ENCODE measurements at places on chromosomes 5 and 9.

DNA sequence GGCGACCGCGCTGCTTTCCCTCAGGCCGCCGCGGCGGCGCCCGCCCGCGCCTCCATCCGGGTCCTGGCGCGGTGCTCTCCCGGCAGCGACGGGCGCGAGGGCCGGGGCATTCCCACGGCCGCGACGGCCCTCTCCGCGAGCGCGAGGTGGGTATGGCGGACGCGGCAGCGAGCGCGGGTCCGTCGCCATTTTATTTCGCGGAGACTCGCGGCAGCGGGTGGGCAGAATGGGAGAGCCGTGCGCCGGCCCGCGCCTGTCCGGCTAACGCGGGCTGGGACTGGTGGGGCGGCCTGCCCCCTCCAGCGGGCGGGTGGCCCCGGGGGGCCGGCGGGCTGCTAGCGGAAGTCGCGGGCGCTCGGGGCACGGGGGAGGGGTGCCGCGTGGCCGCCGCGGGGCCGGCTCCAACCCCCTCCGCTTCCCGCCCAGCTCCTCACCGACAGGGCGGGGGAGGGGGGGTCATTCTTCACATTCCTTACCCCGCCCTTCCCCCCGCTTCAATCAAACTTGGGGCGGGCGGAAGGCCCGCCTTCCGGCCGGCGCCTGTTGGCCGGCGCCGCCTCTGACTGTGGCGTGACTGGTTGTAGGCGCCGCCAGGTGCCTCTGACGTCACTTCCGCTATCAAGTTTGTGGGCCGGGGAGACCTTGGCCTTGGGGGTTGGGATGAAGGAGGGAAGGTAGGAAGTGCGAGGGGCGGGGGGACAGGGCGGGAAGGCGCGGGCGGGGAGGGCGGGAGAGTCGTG is 82.1 kb downstream of the PTPDC1 start:
- DNase-seq, result peak; percentile 98

DNA sequence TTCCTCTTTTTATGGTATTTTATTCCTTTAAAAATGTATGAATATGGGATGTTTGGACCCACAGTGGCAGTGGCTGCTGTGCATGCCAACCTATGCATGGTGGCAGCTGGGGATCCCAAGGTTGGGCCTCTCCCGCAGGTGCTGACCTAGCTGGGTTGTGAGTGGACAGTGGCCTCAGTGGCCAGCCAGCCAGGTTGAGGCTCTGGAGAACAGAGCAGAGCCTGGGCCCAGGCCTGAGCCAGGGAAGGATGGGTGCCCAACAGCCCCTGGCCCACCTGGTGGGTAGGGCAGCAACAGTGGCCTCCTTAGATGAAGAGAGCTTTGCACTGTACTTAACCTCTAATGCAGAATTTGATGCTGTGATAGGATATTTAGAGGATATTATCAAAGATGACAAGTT is 624.8 kb downstream of the CHSY3 start:
- DNase-seq, result no peak

DNA sequence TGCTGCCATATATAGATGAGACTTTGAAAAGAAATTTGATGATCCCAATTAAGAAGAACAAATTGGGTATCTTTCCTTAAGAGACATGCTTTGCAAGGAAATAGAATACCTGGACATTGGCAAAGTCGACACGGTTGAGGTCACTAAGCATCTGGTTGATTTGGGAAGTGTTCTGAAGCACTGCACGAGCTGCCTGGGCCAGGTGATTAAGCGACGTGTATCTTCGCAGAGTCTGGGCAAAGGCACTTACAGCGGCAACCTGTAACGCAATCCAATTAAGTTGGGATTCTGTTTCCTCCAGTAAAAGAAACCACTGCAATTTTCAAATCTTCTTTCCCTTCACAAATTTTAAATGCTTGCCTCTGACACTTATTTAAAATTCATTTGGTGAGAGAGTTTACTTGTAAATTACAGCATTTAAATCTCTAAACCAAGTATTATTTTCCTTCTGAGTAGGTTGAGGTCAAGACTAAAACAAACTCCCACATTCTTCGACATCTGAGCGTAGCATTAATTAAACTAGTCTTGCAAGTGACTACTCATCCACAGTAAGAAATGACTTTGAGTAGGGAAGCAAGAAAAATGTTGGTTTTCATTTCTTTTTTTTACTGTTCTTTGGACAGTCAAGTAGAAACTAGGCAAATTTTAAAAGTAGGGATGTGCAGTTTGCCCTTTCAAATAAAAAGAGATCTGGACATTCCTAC is 262.8 kb downstream of the RFX3 start:
- DNase-seq, result no peak

- no peak for DNase-seq
Observed at GRCh38 chr5:54551292-54551691, 33.7 kb downstream of the SNX18 start.

DNA sequence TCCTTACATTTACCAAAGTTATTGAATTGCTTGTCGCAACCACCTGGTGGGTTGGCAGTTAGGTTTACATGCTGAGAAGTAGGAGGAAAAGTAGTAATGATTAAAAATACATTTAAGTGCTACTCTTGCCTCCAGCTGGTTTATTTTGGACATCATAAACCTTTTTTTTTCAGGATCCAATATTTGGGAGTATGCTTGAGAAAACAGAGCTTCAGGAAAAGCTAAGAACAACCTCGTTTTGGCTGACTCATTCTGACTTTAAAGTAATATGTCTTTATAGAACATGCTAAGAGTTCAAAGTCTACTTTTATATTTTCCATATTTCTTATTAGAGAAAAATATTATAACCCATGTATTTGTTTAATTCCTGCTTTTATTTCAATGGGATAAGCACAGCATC is 41.7 kb upstream of the BNC2 start:
- no peak for DNase-seq

DNA sequence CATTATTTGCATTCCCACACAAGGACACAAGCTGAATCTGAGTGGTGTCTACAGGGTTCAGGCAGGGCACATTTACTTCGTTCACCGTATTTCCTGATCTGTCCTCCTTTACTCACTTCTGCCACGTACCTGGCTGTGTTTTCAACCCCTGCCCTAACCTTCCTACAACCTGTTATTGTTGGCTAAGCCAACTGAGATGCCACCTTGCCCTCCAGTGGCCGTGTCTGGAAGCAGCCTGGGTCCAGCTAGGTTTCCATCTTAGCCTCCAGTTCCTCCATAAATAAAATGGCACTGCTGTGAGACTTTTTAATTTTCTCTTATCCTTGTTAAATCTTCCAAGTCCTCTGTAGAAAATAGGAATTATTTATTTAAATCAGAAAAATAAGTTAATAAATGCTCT is 64.8 kb downstream of the ATP10B start:
- no peak for DNase-seq

- DNase-seq, result no peak
Observed at GRCh38 chr5:55535199-55535905, 588 bp upstream of the PLPP1 start.

DNA sequence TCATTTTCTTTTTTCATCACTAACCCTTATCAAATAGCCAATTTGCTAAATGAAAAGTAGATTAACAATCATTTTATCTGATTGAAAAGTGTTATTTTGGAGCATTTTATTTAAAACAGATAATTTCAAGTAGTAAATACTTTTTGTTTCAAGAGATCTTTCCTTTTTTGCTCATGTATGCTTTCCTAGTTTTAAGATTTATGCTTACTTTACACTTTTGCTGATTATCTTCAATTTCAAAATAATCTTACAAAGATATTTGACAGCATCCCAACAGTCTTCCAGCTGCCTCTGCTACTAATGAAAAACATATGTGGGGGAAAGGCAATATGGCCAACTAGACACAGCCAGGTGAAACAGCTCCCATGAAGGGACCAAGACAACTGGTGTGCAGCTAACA is 1027.3 kb upstream of the CDH9 start:
- no peak for DNase-seq

GRCh38 chr5:54160329-54160728 is 150.0 kb downstream of the ARL15 start:
- no peak for DNase-seq

DNA sequence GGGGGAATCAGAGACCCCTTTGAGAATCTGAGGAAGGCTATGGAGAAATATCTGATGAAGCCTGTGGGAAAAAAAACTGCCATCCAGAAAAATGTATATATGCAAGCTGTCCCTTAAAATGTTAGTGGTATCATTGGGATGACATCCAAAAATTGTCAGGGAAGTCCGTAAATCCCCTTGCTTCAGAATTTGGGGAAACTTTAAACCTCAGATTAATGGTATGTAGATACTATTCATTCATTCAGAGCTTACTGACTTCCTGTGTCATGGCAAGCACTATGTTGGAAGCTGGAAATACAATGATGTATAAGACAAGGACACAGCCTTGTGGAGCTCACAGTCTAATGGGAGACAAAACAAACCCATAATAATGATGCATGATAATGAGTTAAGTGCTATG is 10.9 kb upstream of the MOB3B start:
- peak; percentile 56 for DNase-seq

GRCh38 chr5:124920909-124921666 is 174.6 kb upstream of the ZNF608 start:
- DNase-seq, result no peak

DNA sequence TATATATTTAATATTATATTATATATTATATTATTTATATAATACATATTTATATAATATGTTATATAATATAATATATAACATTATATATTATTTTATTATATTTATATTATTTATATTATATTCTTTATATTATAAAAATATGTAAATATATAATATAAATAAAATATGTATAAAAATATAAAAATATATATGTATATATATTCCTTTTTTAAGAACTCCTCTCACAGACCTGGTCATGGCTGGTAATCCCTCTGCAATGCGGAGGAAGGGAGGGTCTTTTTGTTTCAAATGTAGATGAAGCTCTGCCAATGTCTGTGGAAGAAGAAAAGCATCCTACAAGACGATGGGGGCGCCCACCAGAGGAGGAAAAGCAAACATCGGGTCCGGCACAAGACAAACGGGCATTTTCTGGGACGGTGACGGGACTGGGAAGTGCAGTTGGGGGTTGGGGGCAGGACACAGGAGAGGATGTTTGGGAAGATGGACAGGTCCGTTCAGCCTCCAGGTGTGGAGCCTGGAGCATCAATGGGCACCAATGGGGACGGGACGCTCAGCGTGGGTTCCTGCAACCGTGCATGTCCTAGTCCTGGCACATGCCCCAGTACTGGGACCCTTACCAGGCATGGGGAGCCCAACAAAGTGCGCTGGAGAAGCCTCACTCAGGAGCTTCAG is 194.0 kb downstream of the IRX1 start:
- DNase-seq, result no peak

DNA sequence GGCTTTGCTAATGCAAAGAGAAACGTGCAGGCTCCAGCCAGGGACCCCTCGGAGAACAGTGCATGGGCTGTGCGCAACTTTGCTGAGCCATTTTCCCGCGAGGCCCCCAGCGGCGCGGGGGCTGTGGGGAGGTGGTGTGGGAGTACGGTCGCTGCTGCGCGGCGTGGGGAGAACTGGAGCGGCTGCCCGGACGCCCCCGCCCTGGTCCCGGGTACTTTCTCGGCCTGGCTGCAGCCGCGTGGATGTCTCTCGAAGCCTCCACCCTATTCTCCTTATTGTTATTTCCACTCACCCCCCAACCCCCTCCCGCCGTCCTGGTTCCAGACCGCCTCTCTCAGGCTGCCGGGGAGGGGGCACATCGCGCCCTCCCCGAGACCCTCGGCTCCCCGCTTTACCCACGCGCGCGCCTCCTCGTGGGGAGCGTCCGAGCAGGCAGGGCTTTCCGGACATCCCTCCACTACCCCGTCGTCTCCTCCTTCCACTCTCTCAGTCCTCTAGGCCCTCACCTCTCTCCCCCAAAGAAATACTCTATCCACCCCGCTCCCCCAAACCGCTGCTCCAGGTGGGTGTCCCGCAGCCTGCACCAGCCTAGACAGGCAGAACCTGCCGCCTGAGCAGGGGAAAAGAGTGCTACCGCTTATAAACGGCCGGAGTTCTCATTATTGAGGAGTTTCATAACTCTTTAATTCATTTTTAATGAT is 68.6 kb upstream of the TBCA start:
- no peak for DNase-seq

DNA sequence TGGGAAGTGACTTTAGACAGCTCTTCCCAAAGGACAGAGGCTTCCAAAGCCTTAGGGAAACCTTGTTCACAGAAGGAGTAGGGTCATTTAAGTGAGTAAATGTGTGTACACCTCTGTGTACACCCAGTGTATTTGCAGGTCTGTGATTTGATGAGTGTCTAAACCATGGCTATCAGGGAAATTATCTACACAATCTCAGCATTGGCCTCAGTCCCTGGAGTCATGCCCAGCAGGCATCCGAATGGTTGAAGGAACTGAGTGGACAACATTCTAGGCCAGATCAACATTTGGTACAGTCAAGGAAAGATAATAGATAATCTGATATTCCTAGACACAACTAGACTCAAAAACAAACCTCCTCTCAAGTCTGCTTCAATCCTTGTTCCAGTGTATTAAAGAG is 258.4 kb upstream of the DAPK1 start:
- no peak for DNase-seq

- no peak for DNase-seq
Observed at GRCh38 chr9:33193818-33194217, 26.7 kb upstream of the B4GALT1 start.

- no peak for DNase-seq
Observed at GRCh38 chr5:110879675-110880074, 140.9 kb downstream of the SLC25A46 start.

DNA sequence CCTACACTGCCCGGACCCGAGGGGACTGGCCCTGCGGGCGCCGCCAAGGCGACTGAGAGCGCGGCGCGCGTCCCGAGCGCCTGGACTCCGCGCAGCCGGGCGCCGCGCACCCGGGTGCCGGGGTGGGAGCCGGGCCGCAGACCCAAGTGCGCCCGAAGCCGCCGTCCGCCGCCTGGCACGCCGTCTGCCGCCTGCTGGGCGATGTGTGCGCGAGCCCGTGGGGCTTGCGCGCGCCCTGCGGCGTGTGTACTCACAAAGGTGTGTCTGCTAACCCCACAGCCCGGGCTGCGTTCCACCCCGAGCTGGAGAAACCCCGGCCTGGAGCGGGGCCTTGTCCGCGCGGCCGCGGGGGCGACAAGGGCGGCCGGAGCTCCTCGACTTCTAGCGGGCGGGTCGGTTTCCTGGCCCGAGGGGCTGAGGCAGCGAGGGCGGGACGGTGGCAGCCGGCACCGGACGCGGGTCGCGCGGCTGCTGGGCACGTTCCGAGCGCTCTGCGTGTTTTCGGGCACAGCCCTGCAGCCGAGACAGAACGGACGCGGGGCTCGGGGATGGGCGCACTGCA is 1.1 kb upstream of the ZSWIM6 start:
- peak; percentile 82 for DNase-seq

- DNase-seq, result no peak
Observed at GRCh38 chr5:114335391-114335790, 26.5 kb upstream of the KCNN2 start.

DNA sequence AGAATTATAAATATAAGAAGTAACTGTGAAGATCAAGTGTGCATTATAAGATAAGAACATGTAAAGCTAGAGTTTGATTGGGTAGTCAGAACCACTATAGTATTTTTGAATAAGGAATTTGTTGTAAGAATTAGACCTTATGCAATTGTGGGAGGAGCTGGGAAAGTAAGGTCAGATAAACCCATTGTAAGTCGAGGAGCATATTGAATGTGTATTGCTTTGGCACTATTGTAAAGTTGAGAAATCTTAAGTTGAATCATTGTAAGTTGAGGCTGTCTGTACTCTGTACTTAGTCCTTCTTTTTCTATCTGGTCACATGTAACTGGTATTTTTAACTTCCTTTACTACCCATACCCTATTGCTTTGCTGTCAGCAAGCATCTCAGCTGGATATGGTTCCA is 158.7 kb downstream of the CCDC171 start:
- no peak for DNase-seq

- no peak for DNase-seq
Observed at GRCh38 chr9:68668127-68668526, 36.9 kb upstream of the PIP5K1B start.

- DNase-seq, result no peak
Observed at GRCh38 chr5:103260951-103261350, 2.4 kb downstream of the MACIR start.

All from HCEC 1CT (cell line).